Endothelial cell of umbilical vein (primary cell): ENCODE measurements at places on chromosomes 2 and 18. TPM values are rescaled to one million over a fixed set of nuclear protein-coding genes. Genes with fewer than 3 reads are reported as not detected.

SMAD2 gene
- 110 and 123 TPM in 2 replicates for total RNA-seq

FBXO48 gene
- 0.73 and 0.83 TPM in 2 replicates for total RNA-seq

CNGA3 gene
- total RNA-seq, result not detected in 2 replicates

DNA sequence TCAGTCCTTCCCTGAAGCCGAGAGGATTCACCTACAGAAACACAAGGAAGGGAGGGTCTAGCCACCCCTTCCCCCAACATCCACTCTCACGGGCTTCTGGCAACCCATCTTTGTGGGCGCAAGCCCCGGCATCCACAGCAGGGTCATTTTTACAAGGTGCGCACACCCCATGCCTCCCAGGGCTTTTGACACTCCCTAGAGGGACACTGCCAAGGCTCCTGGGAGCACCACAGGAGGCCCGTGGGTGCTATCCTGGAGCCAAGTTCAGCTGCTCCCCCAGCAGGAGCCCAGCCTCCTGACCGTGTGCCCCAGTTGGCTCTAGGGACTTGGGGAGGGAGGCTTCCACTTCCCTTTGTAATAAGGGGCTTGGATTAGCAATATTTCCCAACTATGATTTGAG is 251.6 kb downstream of the TNS1 start:
- no peak for DNase-seq

- no peak for DNase-seq
Measured at GRCh38 chr2:50514901-50515300, 517.0 kb downstream of the NRXN1 start.

DNA sequence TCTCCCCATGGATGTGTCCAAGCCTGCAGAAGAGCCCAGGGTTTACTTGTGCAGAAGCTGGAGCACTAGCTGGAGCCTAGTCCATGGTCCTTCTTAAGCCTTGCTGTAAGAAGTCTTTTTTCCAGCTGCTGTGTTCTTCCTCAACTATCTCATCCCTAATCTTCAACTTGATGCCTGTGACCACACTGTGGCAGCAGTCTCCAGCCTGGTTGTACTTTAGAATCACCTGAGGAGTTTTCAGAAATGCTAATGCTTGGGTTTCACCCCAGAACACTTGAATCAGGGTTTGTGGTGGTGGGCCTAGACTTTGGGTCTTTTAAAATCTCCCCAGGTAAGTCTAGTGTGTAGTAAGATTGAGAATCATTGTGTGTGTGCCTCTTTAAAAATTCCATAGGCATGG is 173.6 kb downstream of the ADCYAP1 start:
- DNase-seq, result no peak
